AML-193 (cell line): ENCODE measurements at places on chromosomes 7 and 10.

GRCh38 chr10:62384057-62384446 is 9.9 kb downstream of the ZNF365 start:
- no peak for DNase-seq

DNA sequence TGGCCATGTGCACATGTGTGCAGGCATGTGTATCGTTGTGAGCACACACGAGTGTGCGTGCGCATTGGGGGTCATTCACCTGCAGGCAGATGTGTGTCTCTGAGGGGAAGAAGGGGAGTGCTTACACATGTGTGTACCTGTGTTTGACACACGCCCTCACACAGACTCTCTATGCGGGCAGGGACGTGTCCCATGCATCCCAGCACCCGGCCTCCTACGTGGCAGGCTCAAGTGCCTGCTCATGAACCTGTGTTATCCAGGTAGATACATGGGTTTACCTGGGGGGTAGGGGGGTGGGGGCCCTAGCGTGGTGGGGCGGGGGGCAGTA is 18.6 kb downstream of the KCP start:
- DNase-seq: no peak

DNA sequence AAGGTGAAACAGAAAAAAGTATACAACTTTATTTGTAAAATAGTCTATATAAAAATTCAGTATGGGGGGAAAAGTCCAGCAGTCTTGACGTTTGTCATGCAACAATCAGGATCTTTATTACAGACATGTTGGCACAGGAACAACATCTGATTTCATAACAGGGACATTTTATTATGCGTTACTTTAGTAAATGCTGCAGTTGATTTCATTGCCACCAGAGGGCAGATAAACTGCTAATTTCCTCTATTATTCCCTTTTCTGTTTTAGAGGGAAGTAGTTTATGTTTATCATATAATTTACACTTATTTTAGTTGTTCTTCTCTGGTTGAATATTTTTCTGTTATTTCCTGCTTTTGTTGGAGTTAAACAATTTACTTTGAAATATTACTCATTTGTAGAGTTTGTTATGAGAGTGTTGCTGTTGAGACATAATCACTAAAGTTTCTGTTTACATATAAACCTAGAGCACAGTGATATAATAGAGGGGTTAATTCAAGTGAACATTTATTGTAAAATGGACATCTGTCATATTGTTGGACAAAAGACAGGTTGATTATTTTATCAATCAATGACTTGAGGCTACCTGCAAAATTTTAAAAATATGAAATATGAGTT is 3.3 kb downstream of the PLXDC2 start:
- peak; percentile 56 for DNase-seq

- DNase-seq: no peak
Observed at GRCh38 chr7:143046426-143046851, 5.7 kb upstream of the OR6V1 start.

- no peak for DNase-seq
Observed at GRCh38 chr10:79940431-79940830, 8.5 kb downstream of the SFTPD start.
